LHCN-M2 (cell line): ENCODE measurements at places on chromosomes 1 and 21.
A peak's percentile ranks its signal among the peaks of the same experiment; 100 is the strongest.

- DNase-seq: no peak
These were observed 5.0 kb upstream of the SLC41A1 start for GRCh38 chr1:205817988-205818387.

- DNase-seq: peak; percentile 49
These were observed 27.0 kb downstream of the TGFB2 start for GRCh38 chr1:218371927-218372672.

GRCh38 chr21:25709684-25710265, 24.9 kb downstream of the ATP5PF start:
- no peak for DNase-seq

- peak; percentile 36 for DNase-seq
These were observed 66.7 kb upstream of the ANGPTL3 start for GRCh38 chr1:62530516-62531154.

DNA sequence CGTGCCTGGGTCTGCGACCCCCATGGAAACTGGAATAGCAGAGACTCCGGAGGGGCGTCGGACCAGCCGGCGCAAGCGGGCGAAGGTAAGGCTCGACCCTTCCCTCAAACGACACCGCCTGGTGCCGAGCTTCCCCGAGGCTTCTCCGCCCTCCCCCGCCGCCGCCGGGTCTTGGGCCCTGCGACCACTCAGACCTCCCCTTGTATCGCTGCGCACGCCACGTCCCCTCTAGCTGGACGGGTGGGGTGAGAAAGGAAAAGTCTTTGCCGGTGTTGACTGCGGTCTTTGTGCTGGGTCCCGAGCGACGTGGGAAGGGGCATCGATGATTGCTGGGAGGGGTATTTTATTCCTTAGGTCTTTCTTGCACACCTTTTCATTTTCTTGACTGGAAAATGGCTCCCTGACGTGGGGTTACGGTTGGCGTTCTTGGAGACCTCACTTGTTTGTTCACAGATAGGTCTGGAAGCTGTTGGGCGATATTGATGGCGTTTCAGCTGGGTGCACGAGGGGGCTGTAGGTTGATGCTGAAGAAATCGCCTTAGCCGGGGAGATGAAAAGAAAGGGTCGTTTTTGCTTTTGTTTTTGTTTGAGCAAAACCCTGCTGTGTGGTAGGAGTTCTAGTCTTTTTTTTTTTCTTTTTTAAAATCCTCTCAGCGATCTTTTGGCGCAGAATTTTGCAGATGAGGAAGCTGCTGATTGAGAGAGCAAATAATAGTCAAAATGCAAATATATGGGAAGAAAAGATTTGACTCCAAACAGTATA, 776 bp downstream of the KDM1A start:
- DNase-seq: peak; percentile 33

- no peak for DNase-seq
These were observed 74.6 kb downstream of the DPT start for GRCh38 chr1:168654198-168654915.

DNA sequence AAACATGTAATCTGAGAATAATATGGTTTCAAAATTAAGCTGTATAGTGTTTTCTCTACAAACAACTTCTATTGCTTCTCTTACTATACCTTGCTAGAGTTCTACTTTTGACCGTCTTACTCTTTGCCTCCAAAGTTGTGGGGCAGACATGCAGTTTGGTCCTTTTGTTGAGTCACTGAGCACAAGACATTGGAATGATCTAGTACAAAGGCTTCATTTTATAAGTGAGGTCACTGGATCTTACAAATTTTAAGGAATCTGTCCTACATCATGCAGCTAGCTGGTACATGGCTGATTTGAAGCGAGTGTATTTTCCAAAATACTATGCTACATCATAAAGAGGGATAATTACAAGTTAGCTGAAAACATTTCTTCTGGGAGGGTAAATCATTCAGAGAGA, 28.8 kb downstream of the OR10J1 start:
- DNase-seq: peak; percentile 43

DNA sequence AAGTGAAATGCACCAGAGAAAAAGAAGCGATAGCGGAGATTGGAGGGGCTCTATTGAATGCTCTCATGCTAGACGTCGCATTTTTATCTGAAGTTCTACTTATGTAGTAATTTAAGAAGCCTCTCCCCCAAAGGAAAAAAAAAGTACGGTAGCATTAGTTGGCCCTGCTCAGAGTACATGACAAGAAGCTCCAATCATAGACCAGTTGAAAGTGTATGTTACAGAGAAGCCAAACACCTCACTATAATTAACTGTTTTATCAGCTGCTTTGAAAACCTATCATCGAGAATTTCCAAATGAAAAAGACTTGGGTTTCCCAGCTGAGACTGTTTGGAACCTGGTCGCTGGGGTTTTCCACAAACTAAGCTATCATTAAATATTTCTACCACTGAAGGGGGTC, 19.6 kb upstream of the OVAAL start:
- DNase-seq: no peak

GRCh38 chr1:66521721-66522365, 12.1 kb upstream of the SGIP1 start:
- peak; percentile 72 for DNase-seq
